ENCODE measurements at places on chromosomes 5 and 9. TPM values are rescaled to one million over a fixed set of nuclear protein-coding genes. Genes with fewer than 3 reads are reported as not detected.

GDA gene
- not detected for total RNA-seq

DNA sequence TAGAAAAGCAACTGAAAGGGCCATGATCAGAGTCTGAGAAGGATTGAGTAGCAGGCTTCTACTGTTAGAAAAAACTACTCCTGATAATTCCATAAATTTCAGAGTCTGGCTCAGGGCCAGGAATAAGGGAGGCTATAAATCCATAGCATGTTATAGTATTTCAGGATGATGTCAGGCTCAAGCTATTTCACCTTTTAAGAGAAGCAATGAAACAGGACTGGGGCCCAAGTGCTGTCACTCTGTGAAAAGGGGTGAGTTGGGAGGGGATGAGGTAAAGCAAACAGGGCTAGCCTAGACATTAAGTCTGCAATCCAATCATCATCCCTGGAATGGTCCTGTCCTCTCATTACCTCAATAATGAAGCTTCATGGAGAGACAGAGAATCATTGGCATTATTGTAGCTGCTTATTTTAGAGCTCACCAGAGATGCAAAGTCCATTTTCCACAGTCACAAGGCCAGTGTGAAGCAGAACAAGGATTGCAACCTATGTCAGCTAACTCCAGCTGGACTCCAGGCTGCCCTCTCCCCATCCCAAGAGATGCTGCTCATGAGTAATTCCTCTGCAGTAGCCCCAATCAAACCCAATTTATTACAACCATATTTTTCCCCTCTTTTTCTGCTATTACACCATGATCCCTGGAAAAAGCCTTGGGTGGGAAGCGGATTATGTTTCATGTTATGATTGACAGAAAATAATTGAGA, 56.0 kb downstream of the PAPPA start:
- DNase-seq: no peak

DNA sequence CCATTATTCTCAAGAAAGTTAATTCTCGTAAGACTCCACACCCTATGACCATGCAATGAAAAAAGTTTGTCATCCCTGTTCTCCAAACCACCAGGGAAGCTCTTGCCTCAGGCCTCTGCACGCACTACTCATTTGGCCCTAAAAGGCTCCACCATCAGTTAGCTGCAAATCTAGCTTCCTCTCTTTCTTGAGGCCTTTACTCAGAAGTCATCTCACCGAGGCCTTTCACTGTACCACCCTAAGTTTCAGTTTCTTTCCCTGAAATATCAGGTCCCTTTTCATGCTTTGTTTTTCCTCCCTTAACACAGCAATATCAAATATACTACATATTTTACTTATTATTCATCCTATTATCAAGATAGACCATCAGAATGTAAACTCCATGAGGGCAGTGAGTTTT, 39.1 kb downstream of the OXCT1 start:
- DNase-seq: no peak

DNA sequence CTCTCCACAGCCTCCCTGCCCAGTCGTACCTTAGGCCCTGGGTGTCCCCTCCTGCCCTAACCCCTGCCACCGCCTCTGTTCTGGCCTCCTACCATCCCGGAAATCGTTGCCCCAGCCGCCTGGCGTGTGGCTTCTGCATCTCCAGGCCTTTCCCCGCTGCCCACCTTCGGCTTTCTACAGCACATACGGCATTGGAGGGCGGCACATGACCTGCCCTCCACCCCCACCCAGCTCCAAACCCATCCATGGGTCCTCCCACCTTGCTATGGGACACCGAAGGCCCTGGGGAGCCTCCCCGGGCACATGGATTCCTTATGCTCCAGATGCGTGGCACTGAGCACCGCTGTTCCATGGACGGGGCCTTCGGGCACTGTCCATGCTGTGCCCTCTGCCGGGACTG, 32.0 kb downstream of the FGF18 start:
- no peak for DNase-seq

- DNase-seq: peak; percentile 62
These were observed 91.4 kb downstream of the TSSK1B start for GRCh38 chr5:113343343-113343742.

GRCh38 chr5:2709976-2710689, 41.3 kb downstream of the IRX2 start:
- no peak for DNase-seq

DNA sequence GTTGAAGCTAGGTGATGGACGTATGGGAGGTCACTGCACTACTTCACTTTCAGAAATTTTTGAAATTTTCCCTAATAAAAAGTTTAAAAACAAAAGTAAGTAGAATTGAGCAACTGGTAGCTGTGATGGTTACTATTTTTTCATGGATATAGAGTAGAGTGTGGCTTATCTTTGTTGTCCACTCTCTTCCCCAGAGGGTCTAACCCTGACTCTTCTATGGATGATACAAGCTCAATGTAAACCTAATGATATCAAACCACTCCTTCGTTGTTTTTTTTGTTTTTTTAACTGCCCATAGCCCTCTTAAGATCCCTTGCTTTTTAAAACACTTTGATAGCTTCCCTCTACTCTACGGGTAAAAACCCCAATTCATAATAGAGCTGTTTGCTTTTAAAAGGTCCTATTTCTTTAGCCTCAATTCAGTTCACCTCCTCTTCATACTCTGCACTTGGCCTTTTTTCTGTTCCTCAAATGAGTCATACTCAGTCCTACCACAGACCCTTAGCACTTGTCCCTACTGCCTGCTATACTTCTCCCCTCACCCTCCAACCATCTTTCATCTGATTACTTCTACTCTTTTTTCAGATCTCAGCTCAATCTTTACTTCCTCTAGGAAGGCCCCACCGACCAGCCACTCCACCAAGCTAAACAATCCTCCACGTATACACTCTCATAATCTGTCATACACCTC, 2.6 kb downstream of the HDAC3 start:
- DNase-seq: no peak

EGFL7 gene
- 2.8 TPM for total RNA-seq

DNA sequence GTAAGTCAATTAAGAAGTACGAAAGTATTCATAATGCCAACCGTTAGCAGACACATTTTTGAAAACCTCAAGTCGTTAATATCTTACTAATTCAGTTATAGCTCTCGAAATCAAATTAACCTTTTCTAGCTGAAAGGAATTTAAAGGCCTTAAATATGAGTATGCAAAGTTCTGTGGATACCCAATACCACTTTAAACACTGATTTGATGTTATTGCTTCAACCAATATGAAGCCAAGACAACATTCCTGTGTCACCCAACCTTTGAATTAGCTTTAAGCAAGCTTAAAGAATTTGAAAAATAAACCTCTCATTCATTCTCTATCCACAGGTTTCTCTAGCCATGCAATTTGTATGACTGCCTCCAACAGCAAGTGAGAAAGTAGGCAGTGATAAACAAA, 204.5 kb downstream of the MCTP1 start:
- DNase-seq: no peak

DNA sequence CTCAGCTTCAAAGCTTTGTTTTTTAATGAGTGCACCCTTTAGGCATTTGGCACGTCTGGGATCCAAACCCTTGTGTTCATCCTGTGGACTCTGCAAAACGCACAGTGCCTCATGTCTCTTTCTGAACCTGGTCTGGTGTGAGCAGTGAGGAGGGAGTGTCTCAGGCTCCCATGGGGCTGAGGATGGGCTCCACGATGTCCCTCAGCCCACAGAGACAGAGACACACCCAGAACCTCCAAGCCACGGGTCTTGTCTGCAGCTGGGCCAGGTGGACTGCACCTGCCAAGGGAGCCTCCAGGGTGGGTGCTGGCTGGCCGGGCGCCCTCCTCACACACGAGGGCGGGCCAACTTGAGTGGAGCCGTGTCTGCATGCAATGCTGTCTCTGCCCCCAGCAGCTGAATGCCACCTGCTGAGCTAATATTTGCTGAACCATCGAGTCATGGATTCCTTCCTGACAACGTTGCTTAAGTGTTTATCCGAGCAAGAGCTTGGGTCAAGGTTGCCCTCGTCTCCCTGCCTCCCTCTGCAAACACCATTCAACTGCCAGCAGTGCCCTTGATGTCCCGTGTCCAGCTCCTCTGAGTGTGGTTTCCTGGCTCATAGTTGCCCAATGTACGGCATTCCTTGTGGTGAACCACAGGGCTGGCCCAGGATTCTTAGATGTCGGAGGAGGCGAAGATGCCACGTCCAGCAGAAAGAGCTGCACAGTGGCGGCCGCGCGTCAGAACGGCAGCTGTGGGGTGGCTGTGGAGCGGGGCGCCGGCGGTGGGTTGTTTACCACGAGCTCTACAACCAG, 31.4 kb upstream of the LPCAT1 start:
- DNase-seq: peak; percentile 85

DNA sequence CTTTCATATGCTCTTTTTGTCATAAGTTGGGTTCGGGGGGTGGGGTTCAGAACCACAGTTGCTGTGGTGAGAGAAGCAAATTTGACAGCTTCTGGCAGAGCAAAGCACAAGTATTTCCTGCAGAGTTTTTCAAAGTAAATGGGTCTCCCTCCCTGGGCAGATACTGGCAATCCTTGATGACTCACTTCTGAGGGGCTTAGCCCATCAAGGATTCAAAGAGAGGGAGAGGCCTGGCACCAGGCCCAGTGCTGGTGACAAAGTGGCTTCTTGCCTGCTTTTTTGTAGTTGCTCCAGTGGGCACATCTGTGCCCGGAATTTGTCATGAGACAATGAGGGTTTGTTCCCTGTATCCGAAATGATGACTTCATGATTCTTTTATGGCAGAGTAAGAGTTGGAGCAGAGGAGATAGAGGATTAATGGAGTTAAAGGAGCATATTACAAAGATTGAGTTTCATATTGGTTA, 46.6 kb upstream of the TNC start:
- DNase-seq: peak; percentile 61

- peak; percentile 1 for DNase-seq
These were observed 369.8 kb downstream of the CSNK1G3 start for GRCh38 chr5:123881759-123882244.

DNA sequence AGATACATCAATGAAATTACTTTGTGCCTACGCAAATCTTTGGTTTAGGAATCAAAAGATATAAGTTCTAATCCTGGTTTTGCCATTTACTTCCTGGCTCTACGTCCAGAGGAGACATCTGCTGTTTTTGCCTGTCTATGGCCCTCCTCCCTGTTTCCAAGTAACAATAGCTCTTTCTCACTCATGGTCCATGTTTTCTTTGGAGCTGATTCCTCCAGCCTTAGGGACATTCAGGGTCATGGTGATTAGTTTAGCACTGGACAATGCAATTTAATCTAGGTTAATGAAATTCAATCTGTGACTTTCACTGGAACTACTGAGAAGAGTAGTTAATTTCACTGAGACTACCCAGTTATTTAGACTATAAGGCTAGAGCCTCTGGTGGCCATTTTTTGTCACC, 170.6 kb downstream of the SEMA6A start:
- DNase-seq: no peak

DNA sequence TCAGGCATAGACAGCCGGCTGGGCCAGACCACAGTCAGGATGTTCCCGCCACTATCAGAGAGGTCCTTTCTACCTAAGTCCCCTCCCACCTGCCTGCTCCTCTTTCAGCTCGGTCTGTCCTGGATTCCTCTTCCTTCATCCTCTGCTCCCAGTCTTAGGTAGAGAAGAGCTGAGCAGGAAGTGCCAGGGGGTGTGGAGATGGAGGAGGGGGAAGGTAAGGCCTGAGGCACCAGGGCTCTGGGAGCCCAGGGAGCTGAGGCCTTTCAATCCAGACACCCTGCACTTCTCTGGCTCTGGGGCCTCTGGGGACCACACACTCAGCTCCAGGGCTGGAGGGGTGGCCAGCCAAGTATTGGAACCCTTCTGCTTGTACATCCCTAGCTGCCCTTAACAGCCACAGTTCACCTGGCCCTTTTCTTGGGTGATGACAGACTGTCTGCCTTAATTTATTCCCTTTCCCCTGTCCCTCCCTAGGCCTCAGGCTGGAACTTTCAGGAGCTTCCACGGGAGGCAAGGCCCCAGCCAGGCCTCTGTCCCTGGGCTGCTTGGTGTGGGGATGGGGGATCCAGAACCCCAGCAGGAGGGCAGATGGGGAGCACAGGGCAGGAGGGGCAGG, 15.6 kb downstream of the IRF1 start:
- no peak for DNase-seq

- DNase-seq: peak; percentile 14
These were observed 108.5 kb downstream of the MTREX start for GRCh38 chr5:55416306-55416705.

DNA sequence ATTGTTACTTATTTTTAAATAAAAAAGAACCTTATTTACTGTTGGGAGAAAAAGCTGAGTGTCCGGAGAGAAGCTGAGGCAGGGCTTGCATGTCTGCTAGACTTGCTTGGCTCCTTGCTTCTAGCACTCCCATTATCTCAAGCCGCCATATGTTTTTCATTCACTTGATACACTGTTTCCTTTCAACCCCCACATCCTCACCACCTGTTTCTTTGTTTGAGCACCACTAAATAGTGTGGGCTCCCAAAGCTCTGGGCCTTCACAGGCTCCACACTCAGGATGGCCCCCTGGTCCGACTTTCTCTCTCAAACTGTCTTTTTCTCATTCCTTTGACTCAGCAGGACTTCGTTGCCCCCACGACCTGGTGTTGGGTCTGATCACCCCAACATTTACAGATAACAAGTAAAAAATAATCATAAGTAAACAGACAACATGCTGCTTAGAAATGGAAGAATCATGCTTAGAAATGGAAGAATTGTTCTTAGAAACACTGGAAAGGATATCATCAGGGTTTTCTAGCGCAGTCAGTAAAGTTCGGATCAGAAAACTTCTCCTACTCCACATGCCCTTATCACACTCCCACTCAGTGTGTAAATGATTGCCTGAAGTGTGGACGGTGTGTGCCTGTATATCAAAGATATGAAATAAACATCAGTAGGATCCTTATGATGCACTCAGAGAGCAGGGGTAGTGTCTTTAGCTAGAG, 58.5 kb downstream of the APTX start:
- DNase-seq: no peak

DNA sequence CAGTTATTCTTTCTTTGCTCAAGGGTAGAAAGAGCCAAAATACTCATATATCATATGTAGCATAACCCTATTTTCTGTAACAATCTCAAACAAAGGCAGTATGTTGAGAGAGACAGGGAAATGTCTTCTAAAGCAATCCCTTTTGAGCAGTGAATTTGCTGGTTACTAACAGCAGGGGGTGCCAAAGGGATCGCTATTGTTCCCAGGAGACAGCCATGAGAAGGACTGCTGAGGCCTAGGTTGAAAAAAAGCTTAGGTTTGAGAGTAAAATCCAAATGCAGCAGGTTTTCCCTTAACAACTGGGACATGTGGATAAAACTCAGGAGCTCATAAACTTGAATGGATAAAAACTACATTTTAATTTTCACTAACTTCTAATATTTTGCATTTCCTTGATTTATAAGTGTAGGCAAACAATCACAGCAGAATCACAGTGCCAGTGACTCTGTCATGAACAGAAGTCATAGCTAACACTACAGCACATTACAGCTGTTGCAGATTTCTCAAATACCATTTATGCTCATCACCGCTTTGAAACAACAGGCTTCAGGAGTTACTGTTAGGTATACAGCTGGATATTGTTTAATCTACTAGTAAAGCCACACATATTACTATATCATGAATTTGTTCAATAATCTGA, 148.4 kb downstream of the MAPKAP1 start:
- DNase-seq: peak; percentile 54

DNA sequence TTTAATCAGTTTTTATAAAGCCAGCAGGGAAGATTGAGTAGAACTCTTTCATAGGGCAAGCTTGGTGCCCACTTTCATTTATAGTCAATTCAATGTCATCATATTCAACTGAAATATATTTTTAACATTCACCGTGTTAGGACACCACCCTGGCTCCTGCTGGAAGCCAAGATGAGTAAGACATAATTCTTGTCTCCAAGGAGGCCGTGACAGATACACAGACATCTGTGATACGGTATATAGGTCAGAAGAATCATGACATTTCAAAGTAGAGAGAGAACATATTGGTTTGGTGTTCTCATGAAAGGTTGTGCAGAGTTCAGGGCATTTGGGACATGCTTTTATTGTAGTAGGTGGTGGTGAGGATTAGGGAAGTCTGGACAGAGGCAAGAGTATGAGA, 120.1 kb downstream of the CMYA5 start:
- no peak for DNase-seq

Data from mammary epithelial cell (primary cell).